Mesendoderm (in vitro differentiated cells): ENCODE measurements at places on chromosomes 3 and 15.
A peak's percentile ranks its signal among the peaks of the same experiment; 100 is the strongest.

- no peak for DNase-seq
Observed at GRCh38 chr3:46367811-46368210, 2.9 kb upstream of the CCR5 start.

DNA sequence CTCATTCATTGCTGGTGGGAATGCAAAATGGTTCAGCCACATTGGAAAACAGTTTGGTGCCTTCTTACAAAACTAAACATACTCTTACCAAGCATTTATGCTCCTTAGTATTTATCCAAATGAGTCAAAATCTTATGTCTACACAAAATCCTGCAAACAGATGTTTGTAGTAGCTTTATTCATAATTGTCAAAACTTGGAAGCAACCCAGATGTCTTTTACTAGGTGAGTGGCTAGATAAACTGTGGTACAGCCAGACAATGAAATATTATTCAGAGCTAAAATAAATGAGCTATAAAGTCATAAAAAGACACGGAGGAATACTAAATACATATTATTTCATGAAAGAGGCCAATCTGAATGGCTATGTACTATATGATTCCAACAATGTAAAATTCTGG, 709.5 kb downstream of the NSUN3 start:
- no peak for DNase-seq

DNA sequence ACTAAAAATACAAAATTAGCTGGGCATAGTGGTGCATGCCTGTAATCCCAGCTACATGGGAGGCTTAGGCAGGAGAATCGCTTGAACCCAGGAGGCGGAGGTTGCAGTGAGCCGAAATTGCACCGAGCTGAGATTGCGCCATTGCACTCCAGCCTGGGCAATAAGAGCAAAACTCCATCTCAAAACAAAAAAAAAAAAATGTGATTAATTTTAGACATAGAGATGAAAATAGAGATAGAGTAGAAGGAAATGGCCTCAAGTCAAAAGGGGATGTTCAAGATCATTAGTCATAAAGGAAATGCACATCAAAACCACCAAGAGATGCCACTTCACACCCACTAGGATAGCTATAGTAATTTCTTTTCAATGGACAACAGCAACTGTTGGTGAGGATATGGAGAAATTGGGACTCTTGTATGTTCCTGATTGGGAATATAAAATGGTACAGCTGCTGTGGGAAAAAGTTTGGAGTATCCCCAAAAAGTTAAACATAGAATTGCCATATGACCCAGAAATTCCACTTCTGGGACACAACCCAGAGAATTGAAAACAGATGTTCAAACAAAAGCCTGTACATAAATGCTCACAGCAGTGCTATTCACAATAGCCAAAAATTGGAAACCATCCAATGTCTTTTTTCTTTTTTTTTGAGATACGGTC, 55.4 kb downstream of the ABHD2 start:
- DNase-seq, result no peak

GRCh38 chr3:139762302-139762701, 84.5 kb upstream of the NMNAT3 start:
- no peak for DNase-seq

GRCh38 chr3:114958930-114959329, 188.2 kb downstream of the ZBTB20 start:
- DNase-seq, result no peak

DNA sequence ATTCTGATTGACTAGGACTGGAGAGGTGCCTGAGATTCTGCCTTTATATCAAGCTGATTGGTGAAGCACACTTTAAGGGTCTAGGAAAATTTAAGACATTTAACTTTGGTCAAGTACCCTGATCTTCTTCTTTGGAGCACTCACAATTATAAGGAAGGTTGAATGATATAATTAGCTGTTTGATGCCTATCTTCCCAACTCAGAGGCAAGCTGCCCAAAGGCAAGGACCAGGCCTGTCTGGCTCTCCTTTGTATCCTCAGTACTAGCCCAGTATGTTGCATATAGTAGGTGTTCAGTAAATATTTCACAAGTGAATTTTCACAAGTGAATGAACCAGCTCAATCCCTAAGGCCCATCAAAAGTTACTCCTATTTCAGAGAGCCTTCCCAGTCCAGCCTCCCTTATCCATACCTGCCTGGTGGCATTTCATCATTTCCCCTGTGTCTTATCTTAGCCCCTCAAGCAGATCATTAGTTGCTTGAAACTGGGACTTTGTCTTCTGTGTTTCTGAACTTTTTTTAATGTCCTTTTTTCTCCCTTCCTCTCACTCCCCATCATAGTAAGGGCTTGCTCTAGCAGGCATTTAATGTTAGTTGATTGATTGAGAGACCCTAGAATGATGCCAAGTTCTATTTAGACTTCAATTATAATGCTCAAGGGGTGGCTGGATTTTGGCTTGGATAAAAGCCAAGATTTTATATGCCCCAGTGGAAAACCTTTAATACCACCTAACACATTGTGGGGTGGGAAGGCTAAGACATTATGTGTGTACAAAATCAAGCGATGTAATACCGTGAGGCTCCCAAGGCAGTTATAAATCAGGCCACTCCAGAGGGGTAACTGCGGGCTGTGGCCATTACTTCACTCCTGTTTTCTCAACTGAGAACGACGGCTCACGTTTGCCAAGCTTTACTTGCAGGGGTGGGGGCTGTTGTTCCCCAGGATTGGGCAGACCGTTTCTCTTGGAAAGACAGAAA, 43.2 kb upstream of the BOC start:
- DNase-seq, result no peak

DNA sequence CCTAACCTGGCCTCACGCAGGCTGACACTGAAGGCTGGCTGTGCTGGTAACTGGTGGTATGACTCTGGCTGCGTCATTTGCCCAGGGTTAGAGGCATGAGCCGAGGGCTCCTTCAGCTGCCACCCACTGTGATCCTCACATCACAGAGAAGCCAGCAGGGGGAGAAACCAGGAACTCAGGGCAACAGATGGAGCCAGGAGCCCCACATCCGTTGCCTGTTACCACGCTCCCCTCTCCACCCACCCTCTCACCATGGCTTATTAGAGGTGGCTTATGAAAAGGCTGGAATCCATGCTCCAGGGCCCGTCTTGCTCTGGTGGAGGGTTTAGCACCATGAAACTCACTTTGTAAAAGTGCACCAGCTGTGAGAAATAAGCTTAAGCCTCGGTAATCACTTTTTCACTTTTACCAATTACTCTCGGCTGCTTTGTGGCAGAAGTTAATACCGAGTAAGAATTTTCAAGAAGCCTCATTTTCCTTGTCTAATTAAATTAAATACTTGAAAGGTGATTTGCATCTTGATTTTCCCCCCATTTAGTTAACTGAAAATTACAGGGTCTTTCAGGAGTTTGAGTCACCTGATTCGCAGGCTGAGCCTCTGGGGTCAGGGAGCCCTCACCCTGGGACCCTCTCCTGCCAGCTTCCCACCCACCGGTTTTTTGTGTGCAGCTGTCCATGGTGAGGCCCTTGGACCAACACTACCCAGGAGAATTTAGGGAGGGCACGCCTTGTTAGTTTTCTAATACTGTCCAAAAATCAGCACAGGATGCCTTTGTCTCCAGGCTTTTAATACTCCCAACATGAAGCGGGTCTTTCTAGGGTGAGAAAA, 60.9 kb downstream of the ASB7 start:
- peak; percentile 69 for DNase-seq

- no peak for DNase-seq
Observed at GRCh38 chr3:102174832-102175374, 259.9 kb upstream of the ZPLD1 start.

GRCh38 chr3:64972793-64973192, 285.0 kb upstream of the ADAMTS9 start:
- no peak for DNase-seq

DNA sequence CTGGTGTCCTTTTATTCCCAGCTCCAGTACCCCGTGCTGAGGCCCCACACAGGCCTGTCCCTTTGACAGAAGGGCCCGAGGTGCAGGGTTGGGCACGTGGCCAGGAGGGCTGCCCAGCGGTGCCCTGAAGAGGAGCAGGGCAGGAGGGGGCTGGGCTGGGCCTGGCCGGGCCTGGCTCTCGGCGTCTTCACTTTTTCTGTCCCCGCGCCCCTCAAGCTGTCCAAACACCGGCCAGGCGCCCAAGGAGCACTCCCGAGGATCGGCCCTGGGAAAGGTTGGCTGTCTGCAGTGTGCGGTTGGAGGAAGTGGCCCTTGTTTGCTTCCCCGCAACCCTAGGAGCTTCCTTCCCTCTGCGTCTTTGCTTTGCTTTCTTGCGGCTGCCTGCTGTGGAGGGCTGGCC, 84.1 kb downstream of the WNT7A start:
- no peak for DNase-seq

DNA sequence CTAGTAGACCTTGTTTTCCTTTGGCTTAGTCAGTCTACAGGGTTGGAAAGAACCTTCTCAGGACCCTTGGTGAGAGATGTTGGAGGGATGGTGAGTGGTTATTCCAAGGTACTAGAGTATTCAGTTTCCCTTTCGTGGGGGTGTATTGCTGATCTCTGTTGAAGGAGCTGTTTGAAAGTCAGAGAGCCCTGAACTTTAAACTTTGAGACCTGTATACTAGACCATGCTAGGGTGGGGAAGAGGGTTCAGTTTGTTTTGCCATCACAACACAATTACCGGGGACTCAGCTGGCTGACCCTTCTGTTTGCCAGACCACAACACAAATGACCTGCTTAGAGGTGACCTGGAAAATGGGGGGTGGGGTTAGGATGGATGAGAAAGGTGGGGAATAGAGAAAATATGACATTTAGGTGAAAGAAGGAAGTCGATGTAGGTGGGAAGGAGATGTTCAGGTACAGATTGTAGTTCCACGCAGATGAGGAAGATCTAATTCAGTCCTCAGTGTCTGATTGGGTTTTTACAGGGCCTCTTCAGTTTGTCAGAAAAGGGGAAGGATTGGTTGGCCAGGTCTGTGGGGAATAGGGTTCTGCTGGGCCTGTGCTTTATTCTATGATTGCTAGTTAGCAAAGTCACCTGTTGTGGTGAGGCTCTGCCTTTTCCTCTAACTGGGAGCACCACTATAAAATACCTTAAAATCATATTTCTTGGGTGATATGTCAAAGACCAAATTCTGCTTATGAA, 6.8 kb downstream of the UBE2E2 start:
- no peak for DNase-seq

GRCh38 chr3:168093229-168093628, 2.5 kb downstream of the GOLIM4 start:
- DNase-seq, result no peak

DNA sequence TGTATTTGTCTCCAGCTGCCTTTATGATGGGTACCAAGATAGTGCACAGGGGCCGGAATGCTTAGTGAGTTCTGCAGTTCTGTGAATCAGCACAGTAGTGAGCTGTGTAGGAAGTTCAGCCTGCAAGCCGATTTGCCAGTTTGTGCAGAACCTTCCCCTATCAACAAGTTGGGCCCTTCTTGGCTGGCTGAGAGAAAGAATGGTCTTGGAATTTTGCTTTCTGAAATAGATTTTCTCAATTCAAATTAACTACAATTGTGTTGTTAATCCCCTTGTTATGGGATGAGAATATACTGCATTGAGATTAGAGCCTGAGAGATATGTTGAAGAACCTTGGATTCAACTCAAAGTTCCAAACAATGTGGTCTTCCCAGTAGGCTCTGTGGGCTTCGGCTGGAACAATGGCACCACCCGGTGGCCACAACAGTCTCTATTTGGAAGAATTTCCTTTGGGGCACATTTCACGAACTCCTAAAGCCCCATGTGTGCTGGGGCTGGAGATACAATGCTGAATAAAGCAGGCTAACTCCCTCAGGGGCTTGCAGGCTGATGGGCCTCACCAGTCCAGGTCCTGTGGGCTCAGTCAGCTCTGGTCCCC, 59.1 kb downstream of the TRIM42 start:
- peak; percentile 86 for DNase-seq
